ENCODE measurements at places on chromosomes 11 and 22.

DNA sequence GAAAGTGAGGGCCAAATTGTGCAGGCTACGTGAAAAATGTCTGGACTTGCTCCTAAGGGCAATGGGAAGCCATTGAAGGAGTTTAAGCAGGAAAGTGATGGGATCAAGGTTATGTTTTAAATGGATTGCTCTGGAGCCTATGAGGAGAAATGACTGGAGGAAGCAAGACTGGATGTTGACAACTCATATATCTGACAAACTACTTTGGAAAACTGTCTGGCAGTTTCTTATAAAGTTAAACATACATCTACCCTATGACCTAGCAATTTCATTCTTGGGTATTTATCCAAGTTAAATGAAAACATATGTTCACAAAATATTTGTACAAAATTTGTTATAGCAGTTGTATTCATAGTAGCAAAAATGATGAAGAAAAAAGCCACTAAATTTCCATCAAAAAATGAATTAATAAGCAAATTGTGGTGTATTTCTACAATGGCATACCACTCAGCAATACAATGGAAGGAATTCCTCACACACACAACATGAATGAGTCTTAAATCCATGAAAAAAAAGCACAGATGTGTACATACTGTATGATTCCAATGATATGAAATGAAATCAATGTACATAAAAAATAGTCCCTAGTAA is 24.1 kb downstream of the FZD4 start:
- no peak for ATAC-seq

DNA sequence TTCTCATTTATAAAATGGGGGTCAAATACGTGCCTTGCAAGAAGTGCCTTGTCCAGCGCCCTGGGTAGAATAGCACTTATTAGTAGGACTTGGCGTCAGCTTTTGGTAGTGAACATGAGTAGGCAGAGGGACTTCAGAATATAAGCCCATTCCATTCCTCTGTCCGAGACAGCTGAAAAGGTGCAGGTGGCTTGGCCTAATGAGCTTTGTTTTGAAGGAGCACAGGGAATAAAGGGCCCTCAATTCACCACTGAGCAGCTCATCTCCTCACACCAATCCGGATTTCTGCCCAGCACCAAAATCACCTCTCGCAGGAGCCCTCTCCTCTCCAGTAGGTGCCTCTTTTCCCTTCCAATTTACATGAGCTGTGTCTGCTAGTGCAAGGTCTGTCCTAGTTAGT is 91.2 kb downstream of the DSCAML1 start:
- no peak for ATAC-seq

DNA sequence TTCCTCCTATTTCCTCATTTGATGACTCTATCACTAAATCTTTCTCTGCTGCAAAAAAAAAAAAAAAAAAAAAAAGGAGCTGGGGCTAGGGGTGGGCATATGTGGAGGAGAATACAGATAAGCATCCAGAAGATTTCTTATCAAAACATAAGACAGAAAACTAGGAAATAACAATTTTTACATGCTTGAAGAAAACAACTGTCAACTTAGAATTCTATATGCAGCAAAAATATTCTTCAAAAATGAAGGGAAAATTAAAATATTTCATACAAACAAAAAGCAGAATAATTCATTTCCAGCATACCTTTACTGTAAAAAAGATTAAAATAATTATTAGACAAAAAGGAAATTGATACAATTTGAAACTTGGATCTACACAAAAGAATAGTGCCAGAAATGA is 38.7 kb downstream of the GDPD4 start:
- ATAC-seq, result no peak

GRCh38 chr22:20131859-20132685 is 468 bp downstream of the ZDHHC8 start:
- ATAC-seq, result peak; percentile 1

- ATAC-seq, result no peak
Measured at GRCh38 chr11:48675945-48676344, 187.4 kb downstream of the OR4A47 start.

GRCh38 chr11:40491341-40491740 is 968.1 kb downstream of the LRRC4C start:
- ATAC-seq, result no peak

DNA sequence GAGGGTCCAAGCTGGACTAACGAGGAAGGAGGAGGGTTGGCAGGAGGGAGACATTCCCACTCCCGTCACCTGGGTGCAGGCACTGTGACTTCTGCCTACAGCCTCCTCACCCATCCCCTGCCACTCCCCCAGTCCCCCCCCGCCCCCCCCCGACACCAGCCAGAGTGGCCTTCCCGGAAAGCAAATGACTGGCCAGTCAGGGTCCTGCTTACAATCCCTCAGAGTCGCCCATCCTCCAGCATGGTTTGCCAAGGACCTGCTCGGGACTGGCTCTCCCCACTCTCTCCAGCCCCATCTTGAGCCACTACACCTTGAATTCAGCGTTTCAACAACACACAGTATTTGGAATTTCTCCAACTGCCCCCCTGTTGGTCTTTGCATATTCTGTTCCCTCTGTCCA is 59.6 kb downstream of the THAP12 start:
- ATAC-seq, result no peak

DNA sequence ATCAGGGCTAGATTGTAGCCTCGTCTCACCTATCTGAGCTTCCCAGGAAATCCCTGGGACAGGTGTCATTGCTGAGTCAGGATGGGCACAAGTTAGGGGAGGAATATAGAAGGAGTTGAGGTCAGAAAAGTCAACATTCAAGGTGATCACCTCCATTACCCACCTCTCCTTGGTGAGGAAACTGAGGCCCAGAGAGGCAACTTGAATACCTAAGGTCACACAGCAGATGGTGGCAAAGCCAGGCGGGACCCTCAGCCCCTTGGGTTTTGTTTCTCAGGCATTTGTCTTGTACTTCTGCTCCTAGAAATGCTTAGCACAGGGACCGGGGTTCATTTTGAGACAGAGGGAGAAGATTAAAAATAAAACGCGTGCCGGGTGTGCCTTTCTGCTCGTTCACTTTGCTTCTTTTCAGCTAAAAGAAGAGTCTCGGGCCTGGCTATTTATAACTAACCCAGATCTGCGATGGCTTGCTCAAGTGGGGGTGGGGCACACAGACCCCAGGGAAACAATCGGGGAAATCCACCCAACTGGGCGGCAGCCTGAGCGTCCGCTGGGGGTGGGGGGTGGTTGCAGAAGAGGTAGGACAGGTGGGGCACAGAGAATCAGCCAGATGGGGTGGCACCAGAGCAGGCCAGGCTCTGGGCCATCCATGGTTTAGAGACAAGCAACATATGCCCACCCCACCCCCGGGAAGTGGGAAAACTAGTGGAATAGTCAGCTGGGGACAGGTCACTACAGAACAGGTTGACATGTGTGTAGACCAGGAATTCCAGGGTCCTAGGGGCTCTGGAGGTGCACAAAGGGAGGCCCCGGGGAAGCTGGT is 3.9 kb upstream of the GNAZ start:
- no peak for ATAC-seq

GRCh38 chr11:112302226-112302868 is 41.7 kb upstream of the PLET1 start:
- no peak for ATAC-seq
